Stimulated activated CD8-positive, alpha-beta memory T cell treated with anti-CD3 and anti-CD28 coated beads, Interleukin-12 subunit alpha, Interleukin-12 subunit beta, amount 100 ng/mL, for 4 hours (primary cell): ENCODE measurements at places on chromosomes 5 and 9.

GRCh38 chr5:87184605-87185004, 83.1 kb upstream of the RASA1 start:
- DNase-seq = no peak

- DNase-seq = no peak
Observed at GRCh38 chr5:36146390-36146789, 5.3 kb downstream of the LMBRD2 start.

DNA sequence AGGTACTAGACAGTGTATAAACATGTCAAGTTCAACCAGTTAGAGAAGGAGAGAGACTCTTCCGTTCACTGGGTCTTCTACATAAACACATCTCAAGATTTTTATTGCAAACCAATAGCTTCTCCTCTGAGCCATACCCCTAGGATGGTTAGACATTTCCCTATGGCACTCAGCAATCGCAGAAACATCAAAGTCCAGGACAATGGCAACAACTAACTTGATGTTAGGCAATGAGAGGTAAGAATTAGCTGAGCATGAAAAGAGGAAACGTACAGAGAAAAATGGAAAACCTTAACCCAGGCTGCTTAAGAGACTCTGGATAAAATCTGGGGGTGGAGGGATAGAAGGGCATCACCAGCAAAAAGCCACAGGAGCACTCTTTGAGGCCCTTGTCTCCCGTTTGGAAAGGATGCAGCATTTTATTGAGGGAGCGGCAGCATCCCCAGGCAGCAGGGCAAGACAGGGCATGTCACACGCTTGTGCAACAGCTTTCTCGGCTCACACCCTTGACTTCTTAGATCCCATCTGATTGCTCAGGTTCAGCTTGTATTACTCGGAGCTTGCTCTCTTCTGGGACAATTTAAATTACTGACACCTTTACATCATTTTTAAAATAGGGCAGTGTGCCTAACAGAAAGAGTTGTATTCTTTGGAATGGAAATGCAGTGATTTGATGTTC, 8.6 kb upstream of the PSAT1 start:
- no peak for DNase-seq

DNA sequence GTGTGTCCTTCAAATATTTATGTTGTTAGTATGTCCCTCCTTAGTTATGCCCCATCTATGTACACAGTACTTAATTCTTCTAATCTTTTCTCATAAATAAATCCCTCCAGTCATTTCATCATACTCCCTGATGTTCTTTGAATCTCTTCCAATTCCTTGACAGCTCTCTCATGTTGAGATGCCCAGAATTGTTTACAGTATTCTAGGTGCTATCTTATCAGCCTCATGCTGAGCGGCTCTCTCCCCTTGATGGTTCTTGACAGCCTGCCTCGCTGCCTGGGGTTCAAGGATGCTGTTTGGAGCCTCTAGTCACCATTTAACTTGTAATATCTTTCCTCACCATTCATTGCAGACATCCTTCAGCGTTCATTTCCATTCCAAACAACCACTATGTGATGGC, 799.2 kb downstream of the BRINP1 start:
- no peak for DNase-seq

- DNase-seq = no peak
Observed at GRCh38 chr5:880816-881550, 11.6 kb downstream of the BRD9 start.

DNA sequence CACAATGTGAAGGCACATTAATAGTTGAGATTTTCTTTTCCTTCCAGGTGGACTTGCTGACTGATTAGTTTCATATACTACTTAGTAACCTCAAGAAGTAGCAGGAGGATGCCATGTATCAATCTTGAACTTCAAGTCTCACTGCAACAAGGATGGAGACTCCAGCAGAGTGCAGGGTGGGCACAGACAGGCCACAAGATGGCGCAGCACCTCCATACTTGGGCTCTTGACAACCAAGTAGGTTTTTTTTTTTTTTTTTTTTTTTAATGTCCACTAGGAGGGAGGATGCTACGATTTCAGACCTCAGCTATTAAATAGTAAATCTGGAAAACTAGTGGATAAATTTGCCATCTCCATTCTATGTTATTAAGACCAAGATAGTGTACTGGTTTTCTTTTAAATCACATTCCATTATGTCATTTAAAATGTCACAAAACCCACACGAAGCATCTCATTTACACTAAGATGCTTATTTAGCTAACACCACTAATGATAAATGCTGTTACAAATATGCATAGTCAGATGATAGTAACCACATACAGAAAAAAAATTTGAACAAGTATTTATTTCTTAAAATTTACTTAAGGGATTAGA, 58.6 kb downstream of the IL6ST start:
- peak; percentile 42 for DNase-seq

DNA sequence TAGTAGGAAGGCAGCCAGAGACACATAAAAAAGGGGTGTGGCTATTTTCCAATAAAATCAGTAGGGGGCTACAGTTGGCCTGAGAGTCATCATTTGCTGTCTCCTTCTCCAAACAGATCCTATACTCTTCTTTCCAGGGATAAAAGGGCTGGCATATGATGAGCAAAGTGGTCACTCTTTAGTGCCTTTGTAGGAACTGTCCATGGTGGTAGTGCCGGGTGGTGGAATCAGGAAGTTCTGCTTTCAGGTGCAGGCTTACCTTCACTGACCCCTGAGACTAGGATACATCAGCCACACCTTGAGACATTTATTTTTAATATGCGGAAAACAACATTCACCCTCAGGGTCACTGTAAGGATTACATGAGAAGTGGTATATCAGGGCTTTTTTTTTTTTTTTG, 80.8 kb downstream of the ASTN2 start:
- DNase-seq = no peak

- no peak for DNase-seq
Observed at GRCh38 chr5:143679777-143680176, 132.2 kb upstream of the HMHB1 start.

DNA sequence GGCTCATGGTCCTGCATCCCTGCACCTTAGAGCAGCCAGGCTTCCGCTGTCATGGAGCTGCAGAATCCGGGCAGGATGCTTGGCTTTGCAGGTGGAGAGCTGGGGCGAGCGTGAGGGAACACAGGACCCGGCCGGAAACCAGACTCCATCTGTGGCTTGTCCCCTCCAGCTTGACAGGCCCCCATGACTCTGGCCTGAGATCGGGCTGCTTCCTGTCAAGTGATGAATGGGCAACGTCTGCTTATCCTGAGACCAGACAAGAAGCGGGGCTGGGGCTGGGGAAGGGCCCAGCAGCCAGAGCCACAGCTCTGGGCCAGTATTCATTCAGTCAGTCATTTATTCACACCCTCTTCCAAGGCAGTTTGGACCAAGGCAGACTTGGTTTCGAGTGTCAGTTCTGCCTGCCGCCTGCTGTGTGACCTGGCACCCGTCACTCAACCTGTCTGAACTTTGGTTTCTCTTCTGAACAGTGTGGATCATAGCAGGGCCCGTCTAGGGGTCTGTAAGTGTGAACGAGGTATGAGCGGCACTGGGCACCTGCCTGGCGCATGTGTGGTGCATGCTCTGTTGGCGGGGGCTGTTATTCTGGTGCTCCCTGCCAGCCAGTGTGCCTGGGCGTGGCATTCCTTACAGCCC, 37.5 kb downstream of the NEK6 start:
- DNase-seq = no peak

DNA sequence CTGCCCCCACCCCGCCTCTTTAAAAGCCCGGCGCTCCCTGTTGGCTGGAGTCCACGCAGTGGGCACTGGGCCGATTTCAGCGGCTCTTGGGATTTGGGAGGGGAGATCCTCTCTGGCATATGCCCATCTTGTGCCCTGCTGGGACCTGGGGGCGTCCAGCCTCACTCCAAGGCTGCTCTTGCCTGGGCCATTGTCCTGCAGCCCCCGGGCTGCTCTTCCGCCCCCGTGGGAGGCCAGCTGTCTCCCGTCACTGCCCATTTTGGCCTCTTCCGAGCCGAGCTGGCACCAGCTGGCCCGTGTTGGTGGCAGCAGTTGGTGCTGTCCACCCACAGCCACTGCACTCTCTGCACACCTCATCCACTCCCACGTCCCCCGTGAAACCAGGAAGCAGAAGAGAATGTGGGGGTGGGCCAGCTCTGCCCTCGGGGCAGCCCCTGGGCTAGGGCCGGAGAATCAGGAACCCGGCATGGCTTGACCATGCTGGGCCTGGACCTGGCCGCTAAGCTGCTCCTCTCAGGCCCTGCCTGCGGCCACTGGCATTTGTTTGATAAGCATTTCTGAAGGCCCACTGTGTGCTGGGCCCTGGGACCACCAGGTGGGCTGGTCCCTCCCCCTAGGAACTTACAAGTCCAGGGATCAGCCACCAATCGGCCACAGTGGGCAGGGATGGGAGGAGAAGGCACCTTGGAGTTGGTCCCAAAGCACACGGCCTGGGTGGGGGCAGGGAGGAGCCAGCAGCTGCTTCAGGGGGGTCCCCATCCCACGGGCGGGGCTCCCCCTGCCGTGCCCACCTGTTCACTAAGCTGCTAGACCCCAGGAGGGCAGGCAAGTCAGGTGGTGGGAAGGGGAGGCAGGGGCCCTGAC, 2.2 kb downstream of the C8G start:
- DNase-seq = no peak

- DNase-seq = no peak
Observed at GRCh38 chr9:101229606-101230005, 155.2 kb downstream of the BAAT start.

GRCh38 chr5:137750436-137750835, 3.7 kb downstream of the HNRNPA0 start:
- DNase-seq = no peak

- DNase-seq = no peak
Observed at GRCh38 chr5:112116371-112116770, 302.7 kb downstream of the EPB41L4A start.

DNA sequence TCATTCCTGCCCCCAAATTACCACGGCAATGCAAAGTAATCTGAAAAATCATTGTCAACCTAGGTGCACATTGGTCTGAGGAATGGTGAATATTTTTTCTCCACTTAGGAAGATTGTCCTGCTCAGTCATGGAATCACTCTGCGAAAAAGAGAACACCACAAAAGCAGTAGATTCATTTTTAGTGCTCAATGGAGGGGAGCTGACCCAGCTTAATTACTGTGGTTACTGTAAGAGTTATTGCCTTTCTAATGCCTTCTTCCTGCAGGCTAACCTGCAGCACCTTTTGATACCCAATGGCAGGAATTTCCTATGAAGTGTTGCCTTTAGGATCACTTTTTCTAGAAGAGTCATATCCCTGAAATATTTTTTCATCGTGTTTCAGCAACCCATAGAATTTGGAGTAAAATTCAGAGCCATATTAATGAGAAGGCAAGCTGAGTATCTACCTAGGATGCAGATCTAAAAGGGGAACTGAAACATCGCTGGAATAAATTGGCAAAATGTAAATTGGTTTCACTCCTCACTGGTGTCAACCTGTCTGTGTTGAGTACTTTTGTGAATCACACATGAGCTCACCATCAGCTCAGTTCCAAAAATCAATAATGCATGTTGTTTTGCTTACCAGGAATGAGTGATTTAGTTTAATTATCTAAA, 464.5 kb downstream of the CSNK1G3 start:
- no peak for DNase-seq

DNA sequence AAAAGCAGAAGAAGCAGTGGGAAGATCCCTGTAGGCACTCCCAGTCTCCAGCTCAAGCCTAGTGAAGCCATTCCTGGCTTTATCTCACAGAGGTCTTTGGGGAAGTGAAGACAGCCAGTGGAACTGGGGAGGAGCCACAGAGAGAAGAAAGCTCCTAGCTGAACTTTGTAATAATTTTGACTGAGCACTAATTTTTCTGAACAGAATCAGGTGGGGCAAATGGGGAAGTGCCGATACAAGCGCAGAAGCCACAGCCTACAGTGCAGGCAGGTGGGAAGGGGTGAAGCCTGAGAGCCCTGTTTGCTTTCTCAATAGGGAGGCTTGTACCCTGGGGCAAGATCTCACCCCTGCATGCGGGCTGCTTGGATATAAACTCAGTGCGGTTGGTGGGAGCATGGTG, 48.4 kb upstream of the SNAPC3 start:
- DNase-seq = no peak

GRCh38 chr5:119597728-119598298, 31.5 kb upstream of the FAM170A start:
- no peak for DNase-seq

DNA sequence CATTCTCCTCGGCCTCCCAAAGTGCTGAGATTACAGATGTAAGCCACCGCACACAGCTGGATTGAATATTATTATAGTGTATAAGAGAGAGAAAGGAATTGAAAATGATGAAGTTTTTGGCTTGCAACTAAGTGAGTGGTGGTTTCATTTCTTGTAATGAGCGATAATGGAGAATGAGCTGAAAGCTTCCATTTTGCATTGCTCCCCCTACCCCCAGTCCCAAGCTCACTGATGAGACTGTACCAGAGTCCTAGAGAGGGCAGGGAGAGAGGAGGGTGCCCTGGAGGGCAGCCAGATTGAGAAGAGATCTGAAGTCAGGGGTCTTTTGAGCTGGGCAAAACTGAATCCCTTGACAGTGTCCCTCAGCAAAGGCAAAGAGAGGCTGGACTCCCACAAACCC, 38.5 kb upstream of the CTNNA1 start:
- no peak for DNase-seq

DNA sequence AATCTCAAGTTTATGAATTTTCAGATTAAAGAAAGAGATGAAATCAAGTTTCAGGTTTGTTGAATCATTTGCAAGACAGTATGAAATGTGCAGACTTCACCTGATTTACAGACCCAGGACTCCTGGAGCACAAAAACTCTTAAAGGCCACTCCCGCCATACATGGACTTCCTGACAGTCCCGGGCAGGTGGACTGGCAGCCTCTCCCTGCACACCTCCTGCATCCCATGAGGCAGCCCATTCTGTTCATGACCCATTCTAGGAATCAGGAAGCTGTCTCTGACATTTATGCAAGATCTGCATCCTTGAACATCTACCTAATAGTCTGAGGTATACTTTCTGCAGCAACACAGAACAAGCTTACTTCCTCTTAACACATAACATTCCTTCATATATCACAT, 5.9 kb downstream of the DDX31 start:
- DNase-seq = no peak

DNA sequence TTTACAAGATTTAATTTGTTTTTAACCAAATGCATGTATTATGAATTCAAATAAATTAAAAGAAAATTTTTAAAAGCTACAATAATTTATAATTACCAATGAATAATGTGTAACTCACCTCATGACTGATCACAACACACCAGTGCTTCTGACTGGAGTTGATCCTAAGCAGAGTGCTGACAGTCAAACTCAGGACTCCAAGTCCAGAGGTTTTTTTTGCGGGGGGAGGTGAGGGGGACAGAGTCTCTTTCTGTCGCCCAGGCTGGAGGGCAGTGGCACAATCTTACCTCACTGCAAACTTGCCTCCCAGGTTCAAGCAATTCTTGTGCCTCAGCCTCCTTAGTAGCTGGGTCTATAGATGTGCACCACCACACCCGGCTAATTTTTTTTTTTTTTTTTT, 71.0 kb upstream of the MELK start:
- DNase-seq = no peak

DNA sequence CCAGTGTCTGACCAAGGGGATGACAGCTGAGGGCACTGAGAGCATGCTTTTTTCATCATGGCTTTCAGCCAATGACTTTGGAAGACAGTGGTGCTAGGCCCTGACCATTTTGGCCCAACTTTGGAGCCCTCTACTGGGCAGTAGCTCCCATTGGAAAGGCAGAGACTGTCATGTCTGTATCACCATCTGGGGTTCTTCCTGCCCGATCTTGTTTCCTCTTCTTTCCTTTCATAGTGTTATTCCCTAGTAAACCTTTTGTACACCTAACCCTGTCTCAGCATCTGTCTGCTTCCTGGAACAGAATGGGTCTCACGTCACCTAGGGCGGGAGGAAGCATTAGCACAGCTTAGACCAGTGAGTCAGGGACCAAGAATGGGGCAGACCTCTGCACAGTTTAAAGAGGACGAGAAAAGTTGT, 97.4 kb upstream of the MAST4 start:
- no peak for DNase-seq
